Heart right ventricle (tissue), 16 donors: ENCODE measurements at places on chromosomes 4 and X. TPM values are rescaled to one million over a fixed set of nuclear protein-coding genes. Genes with fewer than 3 reads are reported as not detected.

- DNase-seq, result no peak
Observed at GRCh38 chr4:80154545-80154933, 42.8 kb upstream of the PRDM8 start.

DNA sequence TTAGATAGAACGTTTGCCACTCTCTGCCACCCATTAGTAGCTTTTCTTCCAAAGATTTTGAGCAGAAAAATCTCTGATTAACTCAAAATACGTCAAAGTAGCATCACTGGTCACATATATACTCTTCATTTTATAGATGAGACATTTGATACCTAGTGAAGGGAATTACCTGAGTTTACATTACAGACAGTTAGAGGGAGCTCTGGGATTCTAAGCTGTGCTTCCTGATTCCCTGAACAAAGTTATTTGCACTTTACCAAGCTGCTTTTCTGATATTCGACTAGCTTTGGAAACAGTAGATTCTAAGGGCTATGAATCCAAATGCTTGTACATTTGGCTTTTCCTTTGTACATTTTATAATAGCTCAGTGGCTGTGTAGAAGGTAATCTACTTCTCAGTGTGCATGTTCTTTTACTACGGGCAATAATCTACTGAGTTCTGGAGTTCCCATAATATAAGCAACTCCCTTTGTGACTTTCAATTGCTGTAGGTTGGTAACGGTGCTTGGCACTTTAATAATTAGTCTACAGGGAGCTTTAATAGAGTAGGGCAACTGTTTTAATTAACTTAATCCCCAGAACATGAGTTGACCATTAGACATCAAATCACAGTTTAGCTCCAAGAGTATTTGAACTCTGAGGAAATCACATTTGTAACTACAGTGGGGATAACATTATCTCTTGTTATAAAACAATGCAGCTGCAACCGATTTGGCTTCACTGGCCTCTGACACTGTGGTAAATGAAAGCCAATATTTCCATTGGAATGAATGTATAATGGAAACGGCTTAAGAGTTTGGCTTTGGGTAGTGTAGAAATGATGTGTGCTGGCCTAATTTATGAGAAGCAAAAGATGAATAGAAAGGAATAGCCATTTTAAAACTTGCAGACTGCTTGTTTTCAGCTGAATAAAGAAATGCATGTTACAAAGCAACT lies 1602.4 kb downstream of the STIM2 start:
- DNase-seq, result no peak

GRCh38 chrX:145735036-145735435 lies 82.6 kb upstream of the SLITRK2 start:
- DNase-seq, result no peak

DNA sequence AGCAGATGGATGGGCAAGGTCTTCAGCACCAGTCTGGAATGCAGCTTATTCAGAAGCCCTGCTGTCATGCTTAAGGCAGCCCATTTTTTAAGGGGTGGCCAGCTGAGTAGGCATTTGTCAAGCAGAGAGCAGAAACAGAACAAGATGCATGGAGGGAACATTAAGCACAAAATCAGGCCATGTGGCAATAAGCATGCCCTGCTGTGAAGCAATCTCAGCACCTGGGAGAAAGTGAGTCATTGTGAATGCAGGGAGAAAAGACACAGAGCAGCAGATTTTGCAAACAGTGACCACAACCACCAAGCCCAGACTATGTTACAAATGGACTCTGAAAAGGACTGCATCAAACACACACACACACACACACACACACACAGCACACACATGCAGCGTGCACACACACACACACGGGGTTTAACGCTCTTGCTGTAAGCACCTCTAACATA lies 94.1 kb upstream of the GALNT7 start:
- no peak for DNase-seq

DNA sequence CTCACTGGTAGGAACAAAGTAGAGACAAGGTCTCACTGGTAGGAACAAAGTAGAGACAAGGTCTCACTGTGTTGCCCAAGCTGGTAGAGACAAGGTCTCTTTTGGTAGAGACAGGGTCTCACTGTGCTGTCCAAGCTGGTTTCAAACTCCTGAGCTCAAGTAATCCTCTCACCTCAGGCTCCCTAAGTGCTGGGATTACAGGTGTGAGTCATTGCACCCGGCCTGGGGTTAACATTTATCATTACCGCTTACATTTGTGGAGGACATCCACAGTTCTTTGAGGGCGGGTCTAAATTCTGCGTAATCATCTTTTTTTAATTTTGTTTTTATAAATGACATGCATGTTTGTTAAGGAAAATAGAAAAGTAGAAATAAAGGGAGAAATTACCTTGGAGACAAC lies 12.0 kb downstream of the RAB33B start:
- DNase-seq, result no peak

DNA sequence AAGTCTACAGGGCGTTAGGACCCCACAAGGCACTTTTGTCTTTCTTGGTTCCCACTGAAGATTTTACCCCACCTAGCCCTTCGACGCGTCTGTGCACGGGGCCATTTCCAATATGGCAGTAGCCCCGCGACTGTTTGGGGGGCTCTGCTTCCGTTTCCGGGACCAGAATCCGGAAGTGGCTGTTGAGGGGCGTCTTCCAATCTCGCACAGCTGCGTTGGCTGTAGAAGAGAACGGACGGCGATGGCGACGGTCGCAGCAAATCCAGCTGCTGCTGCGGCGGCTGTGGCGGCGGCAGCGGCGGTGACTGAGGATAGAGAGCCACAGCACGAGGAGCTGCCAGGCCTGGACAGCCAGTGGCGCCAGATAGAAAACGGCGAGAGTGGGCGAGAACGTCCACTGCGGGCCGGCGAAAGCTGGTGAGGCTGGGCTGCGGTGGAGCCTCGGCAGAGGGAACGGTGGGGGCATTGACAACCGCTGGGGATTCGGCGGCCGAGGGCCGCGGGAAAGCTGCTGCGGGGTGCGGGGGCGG lies at the start of gene USP11:
TSS of gene USP11 (plus strand) at position 207 of the 530 bp plus-strand sequence. CDS start at position 242, 35 bp downstream.
- DNase-seq, result peak; percentile 38

- peak; percentile 26 for DNase-seq
Observed at GRCh38 chr4:7818399-7818911, 121.2 kb downstream of the AFAP1 start.

GRCh38 chr4:67697860-67698687 lies 2.9 kb downstream of the UBA6 start:
- no peak for DNase-seq

- no peak for DNase-seq
Observed at GRCh38 chrX:134191281-134191680, 45.7 kb upstream of the CCDC160 start.

DNA sequence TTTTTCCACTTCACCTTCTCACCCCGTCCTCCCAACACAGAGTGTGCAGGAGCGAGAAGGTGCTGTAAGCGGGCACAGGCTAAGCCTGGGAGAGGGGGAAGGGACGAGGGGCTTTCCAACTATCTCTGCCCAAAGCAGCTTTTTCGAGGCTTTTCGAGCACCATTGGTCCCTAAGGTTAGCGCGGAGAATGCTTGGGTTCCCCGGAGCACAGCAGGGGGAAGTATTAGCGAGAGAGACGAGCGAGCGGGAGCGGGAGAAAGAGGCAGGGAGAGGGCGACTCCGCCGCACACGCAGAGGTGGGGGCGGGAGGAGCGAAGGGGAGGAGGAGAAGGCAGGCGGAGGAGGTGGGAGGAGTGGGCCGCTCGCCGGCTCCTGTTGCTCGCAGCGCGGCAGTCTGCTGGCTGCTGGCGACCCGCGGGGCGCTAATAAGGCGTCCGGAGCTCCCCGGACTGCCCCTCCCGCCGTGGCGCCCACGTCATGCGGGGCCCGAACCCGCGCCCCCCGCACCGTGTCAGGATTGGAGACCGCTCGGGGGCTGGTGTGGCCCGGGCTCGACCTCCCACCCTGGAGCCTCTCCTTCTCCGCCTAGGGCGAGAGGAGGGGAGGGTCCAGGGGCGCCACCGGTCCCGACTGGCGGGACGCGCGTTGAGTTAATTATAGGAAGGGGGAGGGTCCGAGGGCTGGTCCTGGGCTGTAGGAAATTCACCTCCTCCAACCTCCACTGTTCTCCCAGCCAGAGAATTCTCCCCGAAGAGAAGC lies at the start of gene ADAMTS3:
TSS of gene ADAMTS3 (minus strand) at position 263 of the 760 bp plus-strand sequence. CDS start 459 bp downstream, outside the sequence.
- DNase-seq, result peak; percentile 59

- DNase-seq, result peak; percentile 82
Observed at GRCh38 chrX:70289793-70290770, at the start of the genes KIF4A and PDZD11. Gene KIF4A (plus strand): TSS chrX:70290104. CDS start chrX:70290459, 355 bp downstream. Gene PDZD11 (minus strand): TSS chrX:70289927. CDS start chrX:70289341, 586 bp downstream.

- no peak for DNase-seq
Observed at GRCh38 chr4:6056976-6057766, 38.9 kb upstream of the C4orf50 start.

- no peak for DNase-seq
Observed at GRCh38 chr4:130044788-130045531, 949.0 kb downstream of the C4orf33 start.

DNA sequence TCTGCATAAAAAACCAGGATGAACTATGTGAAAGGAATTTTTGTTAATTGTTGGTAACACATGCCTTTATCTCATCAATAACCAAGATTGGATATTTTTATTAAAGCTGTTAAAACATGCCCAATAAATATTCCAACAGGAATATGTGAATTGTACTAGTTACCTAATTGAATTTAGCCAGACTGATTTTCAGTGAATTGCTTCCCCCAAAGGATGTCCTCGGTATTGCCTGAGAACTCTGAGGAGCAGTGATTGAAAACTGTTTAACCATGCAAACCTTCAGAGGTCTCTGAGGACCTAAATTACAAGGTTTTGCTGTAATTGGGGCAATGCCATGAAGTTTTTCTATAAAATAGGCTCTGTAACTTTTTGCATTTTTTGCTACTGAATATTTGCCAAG lies 66.6 kb downstream of the BLTP1 start:
- DNase-seq, result no peak

GRCh38 chr4:158965226-158965625 lies 137.7 kb upstream of the RAPGEF2 start:
- DNase-seq, result no peak

The PPP1R2C gene
- not detected for polyA plus RNA-seq

The GASK1B gene
- polyA plus RNA-seq, result 24.1 TPM

The SSX4 gene
- not detected for polyA plus RNA-seq

The ACE2 gene
- 15.3 TPM for polyA plus RNA-seq

The EVC gene
- polyA plus RNA-seq, result 0.97 TPM

The PNMA6A gene
- 0.51 TPM for polyA plus RNA-seq

The NAAA gene
- 7.5 TPM for polyA plus RNA-seq

The SPANXN1 gene
- polyA plus RNA-seq, result not detected

The RPA4 gene
- polyA plus RNA-seq, result 0.15 TPM

The CT47A1 gene
- not detected for polyA plus RNA-seq

The USP51 gene
- polyA plus RNA-seq, result 0.66 TPM

The CXCL1 gene
- 2.6 TPM for polyA plus RNA-seq

The ENPEP gene
- polyA plus RNA-seq, result 6.2 TPM

The AMBN gene
- not detected for polyA plus RNA-seq

The PPEF2 gene
- polyA plus RNA-seq, result not detected
